ENCODE measurements at places on chromosomes 13 and 19. TPM values are rescaled to one million over a fixed set of nuclear protein-coding genes. Genes with fewer than 3 reads are reported as not detected.

Gene MBD3L3
- total RNA-seq: not detected

Gene TEX29
- total RNA-seq: not detected

Gene TTYH1
- 1.3 TPM for total RNA-seq

DNA sequence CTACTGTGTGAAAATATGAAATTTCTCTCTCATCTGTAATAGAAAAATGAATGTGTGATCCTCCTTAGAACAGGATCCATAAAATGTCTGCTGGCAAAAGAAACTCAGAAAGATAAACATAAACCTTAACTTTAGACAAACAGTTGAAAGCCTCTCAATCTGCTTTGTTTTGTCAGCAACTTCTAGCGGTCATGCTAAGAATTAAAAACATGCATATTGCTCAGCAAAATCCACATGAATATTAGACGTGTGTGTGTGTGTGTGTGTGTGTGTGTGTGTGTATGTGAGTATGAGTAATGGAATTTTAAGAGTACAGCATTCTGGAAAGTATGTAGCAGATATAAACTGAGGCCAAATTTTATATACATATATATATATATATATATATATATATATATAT is 1779.2 kb upstream of the MIR17HG start:
- DNase-seq: no peak

DNA sequence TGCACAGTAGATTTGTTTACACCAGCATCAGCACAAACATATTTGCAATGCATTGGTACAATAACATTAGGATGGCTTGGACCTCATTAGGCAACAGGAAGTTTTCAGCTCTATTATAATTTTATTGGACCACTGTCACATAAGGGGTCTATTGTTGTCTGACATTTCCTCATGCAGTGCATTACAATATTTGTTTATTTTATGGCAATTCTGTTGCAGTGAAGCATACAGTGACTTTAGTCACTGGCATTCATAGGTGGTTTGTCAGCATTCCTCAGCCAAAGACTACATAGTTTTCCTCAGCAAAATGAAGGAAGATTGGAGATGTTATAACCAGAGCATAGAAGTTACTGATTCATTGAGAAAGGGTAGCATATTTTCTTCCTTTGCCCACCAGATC is 1732.9 kb downstream of the PCDH9 start:
- DNase-seq: no peak

- no peak for DNase-seq
Measured at GRCh38 chr19:11256189-11256588, 6.1 kb downstream of the DOCK6 start.

GRCh38 chr19:7349961-7350711 is 1.4 kb downstream of the ARHGEF18 start:
- no peak for DNase-seq

- DNase-seq: no peak
Measured at GRCh38 chr19:51079481-51080110, 3.1 kb downstream of the KLK14 start.

GRCh38 chr19:42178791-42179674 is 38.4 kb downstream of the DEDD2 start:
- no peak for DNase-seq

- no peak for DNase-seq
Measured at GRCh38 chr13:47250146-47250545, 353.3 kb upstream of the HTR2A start.

DNA sequence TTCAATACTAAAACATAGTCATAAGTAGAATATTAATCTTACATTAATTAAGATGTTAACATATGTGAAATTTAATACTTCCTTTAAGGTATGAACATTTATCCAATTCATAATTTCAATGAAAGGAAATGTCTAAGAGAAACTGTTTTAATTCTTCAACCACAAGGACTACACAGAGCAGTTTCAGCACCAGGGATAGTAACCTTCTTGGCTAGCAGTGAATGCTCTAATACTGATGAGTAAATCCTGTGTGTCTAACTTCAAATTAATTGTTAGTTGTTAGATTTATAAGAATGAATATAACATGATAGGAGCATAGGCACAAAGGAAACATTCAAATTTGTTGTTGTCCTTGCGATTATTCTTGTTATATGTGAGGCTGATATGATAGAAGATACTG is 15.6 kb upstream of the NBEA start:
- DNase-seq: no peak

GRCh38 chr13:33487575-33488243 is 202.2 kb upstream of the STARD13 start:
- DNase-seq: no peak

DNA sequence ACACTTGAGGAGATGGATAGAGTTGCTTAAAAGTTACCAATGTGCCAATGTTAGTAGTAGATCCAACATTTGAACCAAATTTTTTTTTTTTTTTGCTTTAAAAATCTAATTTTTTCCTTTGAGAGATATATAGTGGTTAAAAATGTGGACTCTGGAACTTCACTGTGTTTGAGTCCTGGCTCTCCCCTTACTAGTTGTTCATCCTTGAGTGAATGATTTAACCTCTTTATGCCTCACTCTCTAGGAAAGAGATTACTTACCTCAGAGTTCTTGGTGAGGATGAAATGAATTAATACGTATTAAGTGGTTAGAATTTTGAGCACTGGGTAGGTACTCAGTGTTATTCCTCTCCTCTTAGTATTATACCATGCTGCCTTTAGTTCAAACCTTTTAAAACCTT is 24.3 kb downstream of the PDS5B start:
- DNase-seq: no peak

DNA sequence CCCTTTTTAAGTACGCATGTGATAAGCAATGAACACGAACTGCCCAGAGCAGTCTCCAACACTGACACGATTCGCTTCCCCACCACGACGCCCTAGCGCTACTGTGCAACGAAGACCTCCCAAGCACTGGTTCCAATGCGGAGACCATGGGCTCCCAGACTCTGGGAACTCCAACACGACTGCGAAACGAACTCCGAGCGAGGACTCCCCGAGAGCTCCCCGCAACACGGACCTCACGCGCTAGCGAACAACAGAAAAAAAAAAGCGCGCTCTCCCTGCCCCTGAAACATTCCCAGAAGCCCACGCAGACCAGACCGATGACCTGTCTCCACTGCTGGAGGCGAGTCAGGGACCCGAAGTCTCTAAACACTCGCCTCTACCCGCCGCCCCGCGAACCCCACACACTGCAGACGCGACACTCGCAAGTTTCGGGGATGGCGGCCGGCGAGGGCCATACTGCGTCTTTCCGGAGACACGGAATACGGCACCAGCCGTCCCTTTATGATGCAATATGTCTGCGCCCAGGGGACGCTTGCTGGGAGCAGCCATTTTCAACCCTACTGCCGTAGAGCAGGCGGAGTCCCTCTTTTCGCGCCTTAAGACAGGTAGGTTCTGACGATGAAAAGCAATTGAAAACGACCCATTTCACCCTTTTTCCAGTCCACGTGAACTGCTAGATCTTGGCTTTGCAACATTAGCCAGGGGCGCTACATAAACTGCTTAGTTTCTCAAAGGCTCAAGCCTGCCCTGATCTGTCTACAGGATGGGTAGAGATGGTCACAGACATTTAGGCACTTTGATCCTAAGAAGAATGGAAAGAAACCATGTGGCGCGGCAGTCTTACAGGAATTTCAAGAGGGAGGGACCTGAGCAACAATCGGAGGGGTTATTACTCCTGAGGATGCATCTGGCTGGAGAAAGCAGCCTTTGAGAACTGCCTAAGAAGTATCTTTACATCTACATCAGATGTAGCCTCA is at the start of gene ZNF577:
TSS of gene ZNF577 (minus strand) at position 430 of the 977 bp plus-strand sequence. CDS start 7,569 bp downstream, outside the sequence.
- peak; percentile 96 for DNase-seq

GRCh38 chr19:33040994-33041827 is 23.5 kb downstream of the RHPN2 start:
- peak; percentile 81 for DNase-seq

- no peak for DNase-seq
Measured at GRCh38 chr19:5837761-5838352, 1.6 kb downstream of the FUT6 start.

- DNase-seq: no peak
Measured at GRCh38 chr13:74278901-74279300, 144.7 kb upstream of the KLF12 start.

Measured in mucosa of descending colon (tissue), 3 donors.